ENCODE measurements at places on chromosomes 5 and 9. TPM values are rescaled to one million over a fixed set of nuclear protein-coding genes. Genes with fewer than 3 reads are reported as not detected.

- no peak overlapping the region for H3K4me3 ChIP-seq
- peaks cover 20% of the 10 kb centered on the region for H3K4me1 ChIP-seq
- H3K27me3 ChIP-seq, result no peaks in the 10 kb centered on the region
- H3K27ac ChIP-seq, result peak overlapping the region; percentile 49
- H3K36me3 ChIP-seq, result no peaks in the 10 kb centered on the region
Measured at GRCh38 chr9:110069326-110070248, 138.4 kb downstream of the C9orf152 start.

Gene TAF1L
- not detected for total RNA-seq

- H3K27ac ChIP-seq, result no peak overlapping the region
- H3K27me3 ChIP-seq, result no peaks in the 10 kb centered on the region
- no peak overlapping the region for H3K4me3 ChIP-seq
- no peaks in the 10 kb centered on the region for H3K36me3 ChIP-seq
- DNase-seq, result no peak
- no peaks in the 10 kb centered on the region for H3K4me1 ChIP-seq
Measured at GRCh38 chr5:178180141-178180863, 6.9 kb downstream of the GMCL2 start.

DNA sequence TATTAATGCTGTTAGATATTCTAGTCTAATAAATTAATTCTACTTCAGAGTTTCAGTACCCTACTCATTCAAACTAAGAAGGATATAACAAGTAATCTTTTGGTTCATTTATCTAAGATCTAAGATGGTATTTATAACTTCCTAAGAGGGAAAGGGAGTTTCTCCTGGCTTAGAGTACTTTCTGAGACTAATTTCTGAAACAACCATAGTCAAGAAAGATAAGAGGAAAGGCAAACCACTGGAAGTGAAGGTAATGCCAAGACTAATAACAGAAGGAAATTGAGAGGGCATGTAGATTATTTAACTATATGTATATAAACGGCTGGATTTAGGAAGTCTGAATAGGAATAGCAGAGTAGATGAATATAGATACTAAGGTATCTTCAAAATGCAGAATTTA, 112.4 kb upstream of the ACOT12 start:
- no peak overlapping the region for H3K4me3 ChIP-seq
- DNase-seq, result no peak
- peak overlapping the region; percentile 30 for H3K27ac ChIP-seq
- no peaks in the 10 kb centered on the region for H3K27me3 ChIP-seq
- H3K36me3 ChIP-seq, result no peaks in the 10 kb centered on the region

Gene TEX53
- not detected for total RNA-seq

DNA sequence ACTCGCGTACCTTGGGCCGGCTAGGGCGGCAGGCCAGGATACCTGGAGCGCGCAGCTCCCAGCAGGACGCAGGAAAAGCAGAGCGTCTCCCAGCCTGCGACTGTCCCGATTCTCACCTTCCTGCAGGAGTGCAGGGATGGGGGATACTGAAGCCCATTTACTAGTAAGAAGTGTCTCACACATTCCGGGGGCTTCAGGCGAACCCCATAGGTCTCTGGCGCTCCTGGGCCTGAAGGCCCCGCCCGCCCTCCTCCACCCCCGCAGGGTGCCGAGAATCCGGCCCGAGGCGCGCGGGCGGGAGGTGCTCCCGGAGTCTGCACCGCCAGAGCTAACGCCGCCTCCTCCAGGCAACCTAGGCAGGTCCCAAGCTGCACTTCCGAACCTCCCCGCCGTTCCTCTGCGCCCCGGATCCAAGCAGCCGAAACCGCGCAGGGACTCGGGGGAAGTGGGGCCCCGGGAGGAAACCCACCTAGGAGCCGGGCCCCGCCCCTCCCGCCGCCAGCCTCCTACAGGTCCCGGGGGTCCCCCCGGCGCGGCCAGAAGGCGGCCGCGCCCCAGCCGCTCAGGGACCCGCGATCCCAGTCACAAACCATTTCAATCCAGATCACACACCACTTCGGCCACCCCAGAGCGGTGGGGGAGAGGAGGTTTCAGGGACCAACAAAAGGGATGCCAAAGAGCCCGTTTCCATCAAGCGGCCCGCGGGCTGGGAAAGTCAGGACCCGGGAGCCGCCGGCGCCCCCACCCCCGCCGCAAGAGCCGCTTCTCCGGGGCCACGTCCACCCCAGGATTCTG, 1.2 kb downstream of the ROR2 start:
- H3K4me3 ChIP-seq, result peak overlapping the region; percentile 98
- peak; percentile 76 for DNase-seq
- no peaks in the 10 kb centered on the region for H3K36me3 ChIP-seq

GRCh38 chr9:97907046-97907445, 15.3 kb downstream of the TRMO start:
- H3K4me1 ChIP-seq, result no peaks in the 10 kb centered on the region
- DNase-seq, result no peak
- H3K27ac ChIP-seq, result no peak overlapping the region
- H3K4me3 ChIP-seq, result no peak overlapping the region
- no peaks in the 10 kb centered on the region for H3K27me3 ChIP-seq

DNA sequence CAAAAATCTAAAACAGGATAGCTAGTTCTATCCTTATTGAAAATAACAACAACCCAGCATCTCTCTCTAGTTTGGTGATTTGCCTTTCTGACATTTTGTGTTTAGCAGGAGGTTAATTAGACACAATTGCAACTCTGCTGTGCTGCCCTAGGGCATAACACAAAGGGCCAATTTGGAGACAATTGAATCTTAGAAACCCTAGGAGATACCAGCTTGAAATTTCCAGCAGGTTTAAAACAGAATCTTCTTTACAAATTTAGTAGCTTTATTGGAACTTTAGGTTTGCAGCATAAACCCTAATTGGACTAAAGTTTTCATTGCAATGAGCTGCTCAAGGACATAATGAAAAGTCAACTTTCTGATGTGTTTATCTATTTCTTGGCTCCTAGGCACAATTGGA, 166.7 kb upstream of the FER start:
- no peak overlapping the region for H3K4me3 ChIP-seq
- H3K27ac ChIP-seq, result no peak overlapping the region
- no peak for DNase-seq
- H3K36me3 ChIP-seq, result no peaks in the 10 kb centered on the region
- H3K4me1 ChIP-seq, result no peaks in the 10 kb centered on the region

GRCh38 chr9:124877021-124877782, 15.3 kb downstream of the ARPC5L start:
- H3K27ac ChIP-seq, result no peak overlapping the region
- peaks cover 45% of the 10 kb centered on the region for H3K36me3 ChIP-seq
- H3K4me3 ChIP-seq, result no peak overlapping the region
- no peaks in the 10 kb centered on the region for H3K27me3 ChIP-seq
- DNase-seq, result no peak
- H3K4me1 ChIP-seq, result peaks cover 5% of the 10 kb centered on the region

DNA sequence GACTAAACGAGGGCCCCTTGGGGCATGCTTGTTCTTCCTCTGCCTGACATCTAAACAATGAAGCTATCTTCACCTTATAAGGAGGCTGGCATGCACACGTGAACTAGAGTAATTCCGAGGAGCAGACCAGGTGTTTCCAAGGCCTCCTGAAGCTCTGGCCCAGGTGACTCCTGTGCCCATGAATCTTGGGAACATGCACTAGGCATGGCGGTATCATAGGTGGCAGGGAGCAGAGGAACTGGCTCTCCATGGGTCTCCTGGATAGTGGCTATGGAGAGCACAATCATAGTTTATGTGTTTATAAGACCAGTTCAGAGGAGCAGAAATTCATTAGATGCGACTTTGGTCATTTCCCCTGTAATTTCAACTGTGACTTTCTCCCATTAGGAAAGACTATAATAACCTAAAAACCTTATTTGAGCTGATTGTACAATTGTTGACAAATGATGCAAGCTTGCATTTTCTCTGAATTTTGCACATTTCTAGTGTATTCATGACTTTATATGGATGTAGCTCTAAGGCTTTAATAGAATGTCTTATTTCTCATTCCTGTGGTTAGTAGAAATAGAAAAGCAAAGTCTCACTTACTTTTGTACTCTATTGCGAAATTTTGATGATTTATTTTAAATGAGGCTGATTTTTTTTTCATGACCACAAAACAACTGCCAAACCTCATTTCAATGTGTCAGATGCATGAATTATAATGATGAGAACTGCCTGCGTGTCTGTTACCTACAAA, 135.3 kb upstream of the RPS23 start:
- peaks cover 8% of the 10 kb centered on the region for H3K4me1 ChIP-seq
- H3K36me3 ChIP-seq, result no peaks in the 10 kb centered on the region
- H3K27me3 ChIP-seq, result no peaks in the 10 kb centered on the region
- H3K27ac ChIP-seq, result no peak overlapping the region
- no peak for DNase-seq

- no peak overlapping the region for H3K27ac ChIP-seq
- H3K4me3 ChIP-seq, result no peak overlapping the region
- H3K27me3 ChIP-seq, result peaks cover 100% of the 10 kb centered on the region
- DNase-seq, result peak; percentile 89
Measured at GRCh38 chr5:146340260-146341081, 1.8 kb downstream of the POU4F3 start.

GRCh38 chr5:81895307-81895706, 76.5 kb upstream of the ATG10 start:
- H3K4me3 ChIP-seq, result no peak overlapping the region
- DNase-seq, result no peak
- no peaks in the 10 kb centered on the region for H3K36me3 ChIP-seq
- no peaks in the 10 kb centered on the region for H3K27me3 ChIP-seq
- no peak overlapping the region for H3K27ac ChIP-seq
- H3K4me1 ChIP-seq, result no peaks in the 10 kb centered on the region

DNA sequence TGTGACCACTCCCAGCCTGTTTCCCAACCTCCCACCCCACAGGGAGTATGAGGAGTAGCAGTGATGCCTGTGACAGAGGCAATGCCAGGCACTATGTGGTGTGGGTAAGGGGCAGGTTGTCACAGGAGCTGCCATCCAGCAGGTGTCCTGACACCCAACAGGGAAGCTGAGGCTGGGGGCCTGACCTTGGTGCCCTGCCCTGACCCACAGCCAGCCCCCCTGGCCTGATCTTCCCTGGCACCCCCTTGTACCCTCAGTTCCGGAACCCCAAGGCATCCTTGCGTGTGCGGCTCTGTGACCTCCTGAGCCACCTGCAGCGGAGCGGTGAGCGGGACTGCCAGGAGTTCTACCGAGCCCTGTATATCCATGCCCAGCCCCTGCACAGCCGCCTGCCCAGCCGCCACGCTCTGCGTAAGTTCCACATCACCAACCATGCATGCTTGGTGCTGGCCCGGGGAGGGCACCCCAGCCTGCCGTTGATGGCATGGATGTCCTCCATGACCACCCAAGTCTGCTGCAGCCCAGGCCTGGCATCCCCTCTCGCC, 14.4 kb downstream of the CARD19 start:
- no peak overlapping the region for H3K4me3 ChIP-seq
- no peaks in the 10 kb centered on the region for H3K36me3 ChIP-seq
- H3K27ac ChIP-seq, result no peak overlapping the region
- DNase-seq, result no peak

DNA sequence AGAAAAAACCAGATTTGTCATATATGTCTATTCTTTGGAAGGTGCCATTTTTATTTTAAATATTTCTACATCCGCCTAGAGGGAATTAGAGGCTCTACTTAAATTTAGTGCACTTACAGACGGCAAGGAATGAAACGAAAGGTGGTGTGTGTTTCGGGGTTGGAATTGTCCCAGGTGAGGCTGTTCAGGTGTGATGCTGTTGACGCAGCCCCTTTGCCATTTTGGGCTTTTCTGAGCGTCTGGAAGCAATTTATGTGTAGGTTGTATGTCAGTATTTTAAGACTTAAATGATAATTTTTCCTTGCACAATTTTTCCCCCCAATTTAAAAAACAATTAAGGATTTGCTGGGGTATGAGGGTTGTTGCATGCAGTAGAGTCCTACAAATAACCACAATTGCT, 2.0 kb downstream of the TENT4A start:
- no peak overlapping the region for H3K27ac ChIP-seq
- DNase-seq, result no peak

- no peaks in the 10 kb centered on the region for H3K27me3 ChIP-seq
- no peak for DNase-seq
- no peaks in the 10 kb centered on the region for H3K4me1 ChIP-seq
- H3K36me3 ChIP-seq, result no peaks in the 10 kb centered on the region
Measured at GRCh38 chr5:169097374-169098326, 203.3 kb downstream of the SLIT3 start.

Measured in cardiac muscle cell (in vitro differentiated cells and primary cell).